A549 treated with ZK216348 at 1 μM for 4 hours (cell line): ENCODE measurements at places on chromosomes 16 and 17. TPM values are rescaled to one million over a fixed set of nuclear protein-coding genes. Genes with fewer than 3 reads are reported as not detected.

The KIFC3 gene
- total RNA-seq, result 103 to 185 TPM (median 173 TPM) in 5 replicates

The PLSCR3 gene
- 29.3 to 48.8 TPM (median 39.6 TPM) in 5 replicates for total RNA-seq

The FBF1 gene
- 3.1 to 12.6 TPM (median 8.6 TPM) in 5 replicates for total RNA-seq

The FADS6 gene
- not detected in 5 replicates for total RNA-seq

The CCL7 gene
- total RNA-seq, result 0.65 TPM in 1 of 5 replicates, not detected in the others

The HSDL1 gene
- 14.6 to 19.7 TPM (median 18.5 TPM) in 5 replicates for total RNA-seq

The HNF1B gene
- 17.9 to 24.3 TPM (median 22.8 TPM) in 5 replicates for total RNA-seq

The CANT1 gene
- 53.9 to 90.2 TPM (median 85.8 TPM) in 5 replicates for total RNA-seq

The SCIMP gene
- total RNA-seq, result not detected in 5 replicates

The PLLP gene
- total RNA-seq, result 1.0 to 1.6 TPM (median 1.1 TPM) in 5 replicates

The SBK1 gene
- 0.17 to 0.45 TPM (median 0.35 TPM) in 5 replicates for total RNA-seq

The DNAH3 gene
- 0.05 to 0.20 TPM (median 0.19 TPM) in 5 replicates for total RNA-seq

The OTOP3 gene
- not detected in 5 replicates for total RNA-seq

The ADCY9 gene
- 5.5 to 8.7 TPM (median 8.0 TPM) in 5 replicates for total RNA-seq

The TBX6 gene
- total RNA-seq, result 0.20 to 0.50 TPM (median 0.27 TPM) in 5 replicates

The GPT2 gene
- total RNA-seq, result 7.2 to 15.3 TPM (median 13.2 TPM) in 5 replicates

The SKA2 gene
- total RNA-seq, result 92.2 to 204 TPM (median 96.5 TPM) in 5 replicates

The SLC16A6 gene
- 0.25 to 0.63 TPM (median 0.43 TPM) in 5 replicates for total RNA-seq

The GAST gene
- total RNA-seq, result not detected in 5 replicates

The CLEC19A gene
- total RNA-seq, result 0.06 to 0.22 TPM (median 0.09 TPM) in 4 of 5 replicates, not detected in the other

The CACNG3 gene
- total RNA-seq, result not detected in 5 replicates

The RCVRN gene
- total RNA-seq, result not detected in 5 replicates

The EMC8 gene
- total RNA-seq, result 53.7 to 83.7 TPM (median 71.9 TPM) in 5 replicates

The NECAB2 gene
- 1.7 to 4.0 TPM (median 1.9 TPM) in 5 replicates for total RNA-seq

The SDR42E1 gene
- total RNA-seq, result 1.2 to 1.7 TPM (median 1.4 TPM) in 5 replicates

The PRDM7 gene
- total RNA-seq, result not detected in 5 replicates

The SLC5A11 gene
- 0.42 to 0.73 TPM (median 0.60 TPM) in 5 replicates for total RNA-seq

The CHST5 gene
- 0.08 TPM in 1 of 5 replicates, not detected in the others for total RNA-seq

The IRF8 gene
- 0.10 to 0.41 TPM (median 0.31 TPM) in 5 replicates for total RNA-seq

The TAC4 gene
- not detected in 5 replicates for total RNA-seq

The HS3ST3B1 gene
- total RNA-seq, result 0.52 to 0.73 TPM (median 0.68 TPM) in 5 replicates

The CBFB gene
- 43.7 to 61.8 TPM (median 54.2 TPM) in 5 replicates for total RNA-seq

The FAM222B gene
- total RNA-seq, result 26.8 to 41.1 TPM (median 35.3 TPM) in 5 replicates

The PRR15L gene
- 1.0 to 2.1 TPM (median 1.5 TPM) in 5 replicates for total RNA-seq

The CD300E gene
- total RNA-seq, result not detected in 5 replicates

The CACNG5 gene
- not detected in 5 replicates for total RNA-seq

The STAC2 gene
- 0.93 to 1.5 TPM (median 1.3 TPM) in 5 replicates for total RNA-seq

The ADAP2 gene
- total RNA-seq, result 2.2 to 4.4 TPM (median 3.1 TPM) in 5 replicates

The CCL5 gene
- 1.0 to 2.3 TPM (median 1.5 TPM) in 5 replicates for total RNA-seq

The RBFOX1 gene
- total RNA-seq, result not detected in 5 replicates

The TRPV2 gene
- total RNA-seq, result 0.13 to 0.86 TPM (median 0.40 TPM) in 4 of 5 replicates, not detected in the other

The KRT16 gene
- total RNA-seq, result 0.38 to 1.2 TPM (median 0.89 TPM) in 5 replicates

The OR2C1 gene
- not detected in 5 replicates for total RNA-seq

The C1QL1 gene
- total RNA-seq, result 13.1 to 36.0 TPM (median 31.1 TPM) in 5 replicates

The CD300LB gene
- total RNA-seq, result 0.11 TPM in 1 of 5 replicates, not detected in the others

The AATK gene
- total RNA-seq, result 0.17 to 0.78 TPM (median 0.57 TPM) in 5 replicates

The PPY gene
- total RNA-seq, result not detected in 5 replicates

The CALB2 gene
- total RNA-seq, result 4.7 to 7.1 TPM (median 5.1 TPM) in 5 replicates

The INPP5K gene
- total RNA-seq, result 15.9 to 28.7 TPM (median 24.0 TPM) in 5 replicates

The KRTAP2-3 gene
- not detected in 5 replicates for total RNA-seq

The GRAPL gene
- not detected in 5 replicates for total RNA-seq

The ENPP7 gene
- not detected in 5 replicates for total RNA-seq
